Mesothelial cell of epicardium (in vitro differentiated cells): ENCODE measurements at places on chromosomes 6 and 20. TPM values are rescaled to one million over a fixed set of nuclear protein-coding genes. Genes with fewer than 3 reads are reported as not detected.

DNA sequence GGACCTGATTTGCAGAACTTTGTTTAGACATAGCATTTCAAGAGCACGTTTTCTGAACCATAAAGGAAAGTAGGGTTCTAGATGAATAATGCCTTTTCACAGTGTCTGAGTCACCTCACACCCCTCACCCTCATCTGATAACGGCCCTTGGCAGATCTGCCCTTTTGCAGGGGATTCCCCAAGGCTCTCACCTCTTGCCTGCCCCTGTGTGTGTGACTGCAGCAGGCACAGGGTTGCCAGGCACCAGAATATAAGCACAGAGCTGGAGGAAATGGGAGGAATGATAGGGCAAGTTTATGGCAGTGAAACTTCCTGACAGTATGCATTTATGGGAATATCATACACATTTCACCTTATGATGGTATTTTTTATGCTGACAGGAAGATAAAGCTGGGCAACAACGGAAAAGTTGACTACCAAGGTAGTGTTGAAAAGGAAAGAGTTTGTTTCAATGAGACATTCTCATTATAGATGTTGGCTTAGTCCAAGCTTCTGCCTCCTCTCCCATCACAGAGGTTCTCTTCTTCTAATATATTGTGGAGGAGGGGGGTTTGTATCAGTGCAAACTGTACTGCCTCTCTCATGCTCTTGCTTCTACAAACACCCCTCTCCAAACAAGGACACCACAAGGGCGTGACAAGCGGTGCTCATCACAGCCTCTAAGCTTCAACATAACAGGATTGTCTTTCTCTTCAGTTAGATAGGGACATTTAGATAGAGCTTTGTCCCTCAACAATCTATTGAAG, 101.5 kb upstream of the BACH2 start:
- H3K27me3 ChIP-seq = no peaks in the 10 kb centered on the region
- peaks cover 13% of the 10 kb centered on the region for H3K4me1 ChIP-seq
- no peak overlapping the region for H3K4me3 ChIP-seq

DNA sequence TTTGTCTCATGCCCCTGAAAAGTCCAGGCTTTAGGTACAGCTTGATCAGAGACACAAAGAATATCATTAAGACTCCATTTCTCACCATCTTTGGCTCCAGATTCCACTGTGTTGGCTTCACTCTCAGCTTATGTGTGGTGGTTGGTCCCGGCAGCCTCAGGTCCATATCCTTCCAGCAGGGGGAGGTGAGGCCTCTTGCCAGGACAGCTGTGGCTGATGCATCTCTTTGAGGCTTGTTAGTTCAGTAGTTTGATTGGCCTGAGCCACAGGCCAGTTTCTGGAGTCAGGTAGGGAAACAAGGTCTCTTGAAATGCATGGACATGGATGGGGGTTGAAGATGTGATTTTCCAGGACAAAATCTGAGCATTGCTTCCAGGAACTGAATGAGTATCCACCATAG, 62.4 kb downstream of the JAG1 start:
- H3K27ac ChIP-seq = no peak overlapping the region
- peaks cover 6% of the 10 kb centered on the region for H3K36me3 ChIP-seq
- H3K4me3 ChIP-seq = no peak overlapping the region
- no peaks in the 10 kb centered on the region for H3K27me3 ChIP-seq
- DNase-seq = no peak

DNA sequence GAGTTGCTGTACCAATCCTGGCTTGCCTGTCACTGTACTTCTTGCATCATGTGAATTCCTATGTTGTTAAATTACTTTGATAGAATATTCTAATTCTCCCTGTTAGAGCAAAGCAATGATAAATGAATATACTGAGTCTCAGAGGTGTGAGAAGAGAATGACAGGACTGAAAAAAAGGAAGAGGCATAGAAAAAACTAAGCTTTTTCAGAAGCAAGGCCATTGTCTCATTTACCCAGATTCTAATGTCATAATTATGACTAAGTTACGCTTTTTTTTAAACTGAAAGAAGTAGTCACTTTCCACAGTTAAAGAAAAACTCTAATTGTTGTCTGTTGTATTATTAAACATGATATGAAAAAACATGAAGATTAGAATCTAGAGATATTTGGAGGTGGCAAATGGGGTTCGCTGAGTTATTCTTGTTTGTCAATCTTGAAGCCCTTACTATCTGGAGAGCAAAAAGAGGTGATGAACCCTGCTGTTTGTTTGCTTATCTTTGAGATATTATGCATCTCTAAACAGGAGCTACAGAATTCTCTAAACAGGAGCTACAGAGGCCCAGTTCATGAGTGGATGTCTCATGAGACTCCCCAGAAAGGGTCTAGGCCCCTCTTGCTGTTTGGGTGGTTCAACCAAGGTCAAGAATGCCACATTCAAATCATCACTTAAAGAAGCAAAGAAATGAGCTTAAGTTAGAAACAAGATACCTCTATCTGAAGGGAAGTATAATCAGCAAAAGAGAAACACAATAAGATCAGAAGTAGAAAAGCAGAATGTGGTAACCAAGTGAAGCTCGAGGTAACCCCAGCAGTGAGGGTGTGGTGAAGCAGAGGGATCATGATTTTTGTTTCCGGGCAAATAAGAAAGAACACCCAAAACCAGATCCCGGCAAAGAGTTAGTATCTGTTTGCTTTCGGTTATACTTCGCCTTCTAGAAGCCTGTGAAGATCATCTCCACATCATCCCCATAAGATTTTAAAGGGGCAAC, 33.3 kb upstream of the THEMIS start:
- H3K36me3 ChIP-seq = no peaks in the 10 kb centered on the region
- H3K27ac ChIP-seq = no peak overlapping the region
- DNase-seq = no peak
- H3K4me3 ChIP-seq = no peak overlapping the region
- peaks cover 4% of the 10 kb centered on the region for H3K4me1 ChIP-seq

DNA sequence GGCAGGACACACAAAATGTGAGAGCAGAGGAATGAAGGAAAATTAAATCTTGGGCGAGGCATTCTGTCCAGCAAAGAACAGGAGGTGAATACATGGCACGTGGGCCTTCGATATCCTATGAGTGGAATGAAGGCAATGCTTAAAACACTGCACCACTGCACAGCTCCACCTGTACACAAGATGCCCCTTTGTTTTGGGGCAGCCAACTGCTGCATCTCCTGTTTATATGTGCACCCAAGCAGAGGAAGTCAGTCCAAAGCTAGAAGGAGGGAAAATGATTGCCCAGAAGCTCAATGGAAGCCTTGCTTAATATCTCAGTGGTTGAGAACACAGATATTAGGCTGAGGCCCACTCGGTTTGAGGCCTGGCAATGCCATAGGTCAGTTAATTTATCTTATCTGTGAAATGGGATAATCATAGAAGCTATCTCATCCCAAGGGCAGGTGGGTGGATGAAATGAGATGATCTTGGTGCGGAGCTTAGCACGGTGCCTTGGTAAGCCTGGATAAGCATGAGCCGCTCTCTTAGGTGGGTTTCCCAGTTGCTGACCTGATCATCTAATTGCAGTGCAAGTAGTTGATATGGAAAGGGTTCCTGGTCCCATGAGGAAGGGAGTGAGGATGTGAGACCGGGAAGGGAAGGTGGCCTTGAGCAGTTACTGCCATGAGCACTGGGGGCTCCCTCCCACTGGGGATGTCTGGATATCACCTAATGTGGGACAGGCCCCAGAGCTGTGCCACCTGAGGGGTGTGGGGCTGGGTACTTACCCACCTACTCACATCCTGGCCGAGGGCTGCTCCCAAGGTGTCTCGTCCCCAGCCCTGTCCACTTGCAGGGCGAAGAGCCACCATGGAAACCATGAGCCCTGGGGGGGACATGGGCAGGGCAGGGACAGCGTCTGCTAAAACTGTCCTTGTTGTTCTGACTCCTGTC, 9.9 kb downstream of the BANF2 start:
- H3K27me3 ChIP-seq = no peaks in the 10 kb centered on the region
- peaks cover 24% of the 10 kb centered on the region for H3K4me1 ChIP-seq
- H3K4me3 ChIP-seq = no peak overlapping the region
- no peak overlapping the region for H3K27ac ChIP-seq
- H3K36me3 ChIP-seq = no peaks in the 10 kb centered on the region

- H3K4me1 ChIP-seq = peaks cover 14% of the 10 kb centered on the region
- DNase-seq = no peak
- no peak overlapping the region for H3K27ac ChIP-seq
- no peak overlapping the region for H3K4me3 ChIP-seq
Measured at GRCh38 chr20:64077094-64077493, 2.2 kb downstream of the RGS19 start.

- H3K36me3 ChIP-seq = no peaks in the 10 kb centered on the region
- H3K4me1 ChIP-seq = peaks cover 9% of the 10 kb centered on the region
- no peak overlapping the region for H3K4me3 ChIP-seq
- H3K27me3 ChIP-seq = no peaks in the 10 kb centered on the region
- no peak for DNase-seq
- H3K27ac ChIP-seq = no peak overlapping the region
Measured at GRCh38 chr6:109313139-109313538, 69.1 kb downstream of the CD164 start.

DNA sequence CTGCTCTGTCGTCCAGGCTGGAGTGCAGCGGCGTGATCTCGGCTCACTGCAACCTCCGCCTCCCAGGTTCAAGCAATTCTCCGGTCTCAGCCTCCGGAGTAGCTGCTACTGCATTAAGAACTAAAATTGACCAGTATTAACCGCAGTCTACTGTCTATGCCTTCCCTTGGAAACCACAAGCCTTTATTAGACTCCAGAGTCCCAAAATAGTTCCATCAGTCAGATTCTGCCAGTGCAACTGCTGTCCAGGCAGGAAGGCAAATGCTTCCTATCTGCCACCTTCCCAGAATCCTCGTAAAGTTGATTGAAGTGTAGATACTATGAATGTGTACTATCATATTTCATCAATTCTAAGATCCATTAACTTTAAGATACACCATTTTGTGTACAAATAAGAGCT, 16.7 kb downstream of the KAT14 start:
- no peak overlapping the region for H3K27ac ChIP-seq
- no peak overlapping the region for H3K4me3 ChIP-seq

HLA-DQB2 gene
- not detected in 3 replicates for total RNA-seq

CNBD2 gene
- total RNA-seq = 3.5 to 4.7 TPM (median 3.7 TPM) in 3 replicates
